Hematopoietic multipotent progenitor cell treated with erythropoietin and hydrocortisone succinate and interleukin-3 and kit ligand, for 17 days (in vitro differentiated cells): ENCODE measurements at places on chromosomes 11 and 22.

GRCh38 chr11:110121204-110121603 lies 28.0 kb downstream of the ZC3H12C start:
- DNase-seq: no peak

DNA sequence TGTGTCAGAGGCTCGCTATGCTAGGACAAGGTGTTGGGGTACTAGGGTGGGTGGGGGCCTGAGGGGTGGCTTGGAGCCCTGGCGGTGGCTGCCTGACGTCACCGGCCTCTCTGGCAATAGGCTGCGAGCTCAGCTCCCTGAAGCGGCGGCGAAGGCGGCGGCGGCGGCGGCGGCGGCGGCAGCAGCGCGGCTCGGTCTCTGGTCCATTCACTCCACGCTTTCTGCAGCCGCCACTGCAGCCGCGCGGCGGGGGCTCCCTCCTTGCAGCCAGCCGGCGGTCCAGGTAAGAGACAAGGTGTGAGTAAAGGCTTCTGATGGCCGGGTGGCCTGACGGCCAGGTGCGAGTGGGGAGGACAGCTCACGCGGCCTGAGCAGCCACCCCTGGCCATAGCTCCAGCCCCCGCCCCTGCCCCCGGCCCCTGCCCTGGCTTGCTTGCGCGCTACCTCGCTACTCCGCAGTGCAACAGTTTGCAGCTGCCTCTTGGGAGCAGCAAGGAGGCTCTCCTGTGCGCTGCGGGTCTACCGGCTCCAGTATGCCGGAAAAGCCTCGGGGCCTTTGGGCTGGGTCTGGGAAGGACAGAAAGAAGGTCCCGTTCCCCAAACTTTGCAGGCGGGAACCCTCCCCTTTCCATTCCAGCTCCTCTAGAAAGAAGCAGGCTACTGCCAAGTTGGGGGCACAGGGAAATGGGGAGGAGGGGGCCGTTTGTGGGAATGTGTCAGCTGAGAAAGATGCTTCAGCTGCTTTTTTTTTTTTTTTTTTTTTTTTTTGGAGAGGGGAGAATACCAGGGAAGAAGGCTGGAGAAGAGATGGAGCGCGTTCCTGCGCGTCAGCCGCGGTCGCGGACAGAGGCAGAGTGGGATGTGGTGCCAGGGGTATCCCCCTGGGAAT lies at the start of gene C11orf87:
Gene C11orf87, plus strand, starts transcription at position 210 of the 889 bp plus-strand sequence. CDS start 1,444 bp downstream, outside the sequence.
- no peak for DNase-seq

- DNase-seq: no peak
These were observed 21.2 kb downstream of the ARL14EP start for GRCh38 chr11:30344085-30344484.

DNA sequence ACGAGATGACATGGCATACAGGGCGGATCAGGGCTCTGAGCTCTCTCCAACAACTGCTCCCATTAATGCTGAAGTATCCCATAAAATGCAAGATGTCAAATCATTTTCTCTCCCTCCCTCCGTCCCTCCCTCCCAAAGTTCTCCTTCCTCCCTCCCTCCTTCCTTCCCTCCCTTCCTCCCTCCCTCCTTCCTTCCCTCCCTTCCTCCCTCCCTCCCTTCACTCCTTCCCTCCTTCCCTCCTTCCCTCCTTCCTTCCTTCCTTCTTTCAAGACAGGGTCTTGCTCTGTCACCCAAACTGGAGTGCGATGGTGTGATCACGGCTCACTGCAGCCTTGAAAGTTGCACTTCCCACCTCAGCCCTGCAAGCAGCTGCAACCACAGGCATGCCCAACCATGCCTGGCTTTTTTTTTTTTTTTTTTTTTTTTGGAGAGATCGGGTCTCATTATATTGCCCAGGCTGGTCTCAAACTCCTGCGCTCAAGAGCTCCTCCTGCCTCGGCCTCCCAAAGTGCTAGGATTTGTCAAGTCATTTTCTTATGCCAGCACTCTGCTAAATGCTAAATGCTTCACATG lies 38.2 kb downstream of the TXN2 start:
- DNase-seq: no peak

DNA sequence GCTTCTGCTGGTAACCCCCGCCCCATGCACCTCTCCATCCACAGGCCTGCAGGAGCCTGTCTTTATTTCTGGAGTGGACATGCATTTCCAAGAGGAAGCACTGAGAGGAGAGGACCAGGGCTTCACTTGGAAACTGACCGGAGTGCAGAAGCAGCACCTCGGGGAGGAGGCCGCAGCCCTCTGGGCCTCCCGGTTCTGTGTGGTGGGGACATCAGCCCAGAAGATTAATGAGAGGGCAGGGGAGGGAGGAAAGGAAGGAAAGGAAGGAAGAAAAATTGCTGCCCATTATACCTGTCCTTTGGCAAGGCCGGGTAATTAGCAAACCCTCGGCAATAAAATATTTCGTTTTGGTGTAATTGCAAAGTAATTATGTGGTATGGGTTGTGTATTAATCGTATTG lies 97.0 kb downstream of the TP53I11 start:
- DNase-seq: no peak

- no peak for DNase-seq
These were observed 15.7 kb upstream of the ADSL start for GRCh38 chr22:40330615-40331014.

DNA sequence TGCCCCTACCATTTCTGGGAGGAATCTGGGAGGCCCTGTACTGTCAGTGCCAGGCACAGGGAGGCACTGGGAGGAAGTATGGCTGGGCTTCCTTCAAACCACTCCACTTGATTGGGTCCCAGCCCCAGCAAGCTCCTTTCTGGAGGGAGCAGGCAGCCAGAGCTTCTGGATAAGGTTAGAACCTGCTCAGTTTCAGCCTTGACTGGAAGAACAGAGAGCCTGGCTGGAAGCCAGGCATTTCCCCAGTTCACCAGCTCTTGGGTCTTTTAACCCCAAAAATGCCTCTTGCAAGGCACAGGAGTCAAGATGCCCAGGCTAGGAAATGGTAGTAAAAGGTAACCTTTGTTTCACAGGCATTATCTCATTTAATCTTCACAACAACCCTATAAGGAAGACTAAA lies 9.0 kb upstream of the KCTD14 start:
- no peak for DNase-seq

DNA sequence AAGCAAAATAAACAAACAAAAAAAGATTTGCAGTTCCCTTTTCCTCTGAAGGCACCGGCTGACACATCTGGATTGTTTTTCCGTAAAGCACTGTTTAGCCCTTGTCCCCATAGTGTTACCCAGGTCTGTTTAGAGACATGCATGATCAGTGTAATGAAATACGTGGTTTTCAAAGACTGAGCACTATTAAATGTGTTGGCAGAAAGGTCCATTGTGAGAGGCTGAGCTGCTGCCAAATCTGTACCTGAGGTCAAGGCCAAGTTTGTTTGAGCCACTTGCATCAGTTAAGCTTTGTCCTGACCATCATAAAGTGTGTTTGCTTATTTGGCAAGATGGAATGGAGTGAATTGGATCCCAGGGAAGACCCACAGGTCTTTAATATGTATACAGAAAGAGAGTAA lies 26.3 kb downstream of the CTR9 start:
- DNase-seq: no peak
